ENCODE measurements at places on chromosomes 7 and 10.

- no peak for DNase-seq
These were observed 4.9 kb downstream of the ZNF277 start for GRCh38 chr7:112211348-112211907.

DNA sequence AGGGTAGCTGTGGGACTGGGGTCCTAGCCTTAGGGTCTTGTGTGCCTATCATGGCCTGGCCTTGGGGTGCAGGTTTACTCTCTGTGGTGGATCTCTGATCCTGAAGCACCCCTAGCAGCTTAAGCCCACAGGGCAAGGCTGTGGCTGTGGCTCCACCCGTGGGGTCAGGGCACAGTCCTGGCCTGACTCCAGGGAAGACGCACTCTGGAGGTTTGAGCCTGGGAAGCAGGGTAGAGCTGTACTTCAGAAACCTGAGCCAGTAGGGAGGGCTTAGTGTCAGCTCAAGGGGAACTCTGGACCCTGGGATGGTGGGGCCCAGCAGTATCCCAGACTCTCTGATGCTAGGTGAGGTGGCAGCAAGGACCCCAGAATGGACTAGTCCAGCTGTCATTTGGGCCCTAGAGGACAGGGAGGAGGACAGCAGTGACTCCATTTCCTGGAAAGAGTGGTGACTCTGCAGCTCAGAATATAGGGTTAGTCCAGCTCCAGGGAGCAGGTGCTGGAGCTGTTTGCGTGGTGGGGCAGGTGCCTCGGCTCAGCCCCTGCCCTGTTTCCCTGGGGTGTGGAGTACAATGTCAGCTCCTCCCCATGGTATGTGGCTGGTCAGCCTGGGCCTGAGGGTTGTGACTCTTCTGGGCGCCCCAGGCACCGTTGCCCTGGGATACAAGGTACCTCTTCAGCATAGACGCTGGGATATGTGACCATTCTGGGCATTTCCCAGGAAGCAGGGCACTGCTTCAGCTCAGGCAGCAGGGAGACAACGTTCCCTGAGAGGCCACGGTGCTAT, 15.8 kb downstream of the GTPBP4 start:
- DNase-seq = no peak

DNA sequence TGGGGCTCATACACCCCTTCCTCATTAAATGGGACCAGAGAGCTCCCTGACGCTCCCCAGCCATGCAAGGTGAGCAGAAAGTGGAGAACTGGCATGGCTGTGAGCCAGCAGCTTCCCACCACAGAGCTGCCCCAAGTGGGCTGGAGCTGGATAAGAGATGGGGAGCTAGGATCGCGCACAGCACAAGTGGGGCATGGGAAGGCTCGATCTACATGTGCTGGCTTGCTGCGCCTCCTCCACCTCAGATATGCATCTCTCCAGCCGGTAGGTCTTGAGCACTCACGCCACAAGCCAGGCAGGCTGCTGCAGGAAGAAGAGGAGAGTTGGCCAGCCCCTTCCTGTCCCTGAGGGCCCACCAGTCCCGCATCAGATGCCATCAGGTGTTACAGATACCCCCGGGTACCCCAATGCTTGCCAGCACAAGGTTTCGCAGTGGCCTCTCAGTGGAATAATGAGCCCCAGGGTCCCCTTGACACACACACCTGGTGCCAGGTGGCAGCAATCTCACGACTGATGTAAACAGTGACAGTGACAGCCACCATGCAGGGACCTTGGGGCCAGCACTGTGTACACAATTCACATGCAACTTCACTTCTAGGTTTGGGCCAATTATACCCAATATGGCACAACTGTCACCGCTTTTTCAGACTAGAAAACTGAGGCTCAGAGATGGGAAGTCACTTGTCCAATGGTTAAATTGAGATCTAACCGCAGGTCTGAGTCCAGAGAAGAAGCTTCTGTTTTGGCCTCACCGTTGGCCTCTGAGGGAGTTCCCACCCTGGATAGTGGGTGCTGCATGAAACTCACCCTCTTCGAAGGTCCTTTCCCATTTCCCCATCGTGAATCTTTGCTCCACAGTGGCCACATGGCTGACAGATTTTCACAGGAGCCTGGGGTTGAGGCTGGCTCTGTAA, 79.3 kb downstream of the OAT start:
- no peak for DNase-seq

DNA sequence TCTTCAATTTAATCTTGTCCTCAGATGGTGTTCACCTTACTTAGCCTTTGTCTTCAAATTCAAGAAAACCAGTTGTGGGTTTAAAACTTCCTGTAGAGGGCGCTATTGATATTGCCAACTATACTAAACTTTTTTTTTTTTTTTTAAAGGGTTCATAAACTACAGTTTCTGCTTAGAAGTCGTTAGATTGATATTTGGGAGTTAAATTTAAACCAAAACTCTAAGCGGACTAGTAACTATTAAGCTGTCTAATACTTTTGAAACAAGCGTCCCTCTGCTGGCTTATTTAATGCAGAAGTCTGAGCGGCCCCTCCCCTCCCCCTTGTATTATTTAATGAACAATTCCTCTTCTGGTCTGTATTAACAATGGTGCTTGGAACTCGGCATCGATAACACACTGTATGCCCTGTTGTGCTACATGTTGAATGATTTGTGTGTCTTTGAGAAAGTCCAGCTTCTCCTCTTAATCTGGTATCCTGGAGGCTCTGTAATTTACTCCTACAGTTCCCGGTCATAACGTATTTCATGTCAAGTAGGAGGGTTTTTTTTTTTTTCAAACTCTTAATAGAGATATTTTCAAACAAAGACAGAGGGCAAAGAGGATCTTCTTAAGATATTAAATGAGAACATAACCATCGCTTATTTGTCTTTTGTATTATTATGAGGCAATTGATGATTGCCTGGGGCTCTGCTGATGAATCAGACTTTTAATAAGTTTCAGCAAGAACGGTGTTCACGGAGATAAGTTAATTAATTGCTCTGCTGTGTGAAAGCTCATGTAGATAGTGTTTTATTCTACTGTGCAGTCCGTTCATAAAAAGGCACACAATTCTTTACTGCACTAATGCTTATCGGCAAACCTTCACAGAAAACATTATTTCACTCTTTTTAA, 22.6 kb upstream of the CREB5 start:
- DNase-seq = peak; percentile 65

DNA sequence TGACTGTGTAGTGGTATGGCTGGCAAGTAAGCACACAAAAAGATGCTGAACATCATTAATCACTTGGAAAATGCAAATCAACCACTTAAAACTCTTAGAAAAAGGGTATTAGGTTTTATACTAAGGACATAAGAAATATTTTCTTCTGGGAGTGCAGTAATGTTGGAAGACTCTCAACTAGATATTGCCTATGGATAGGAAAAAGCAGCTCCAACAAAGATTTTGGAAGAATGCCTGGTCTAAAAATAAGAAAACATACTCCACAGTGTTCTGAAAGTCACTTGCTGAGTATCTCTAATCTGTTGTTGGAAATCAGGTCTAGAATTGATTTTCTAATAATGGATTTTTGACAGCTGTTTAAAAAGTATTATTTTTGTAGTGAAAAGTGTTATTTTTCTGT, 50.8 kb upstream of the PHYHIPL start:
- no peak for DNase-seq

DNA sequence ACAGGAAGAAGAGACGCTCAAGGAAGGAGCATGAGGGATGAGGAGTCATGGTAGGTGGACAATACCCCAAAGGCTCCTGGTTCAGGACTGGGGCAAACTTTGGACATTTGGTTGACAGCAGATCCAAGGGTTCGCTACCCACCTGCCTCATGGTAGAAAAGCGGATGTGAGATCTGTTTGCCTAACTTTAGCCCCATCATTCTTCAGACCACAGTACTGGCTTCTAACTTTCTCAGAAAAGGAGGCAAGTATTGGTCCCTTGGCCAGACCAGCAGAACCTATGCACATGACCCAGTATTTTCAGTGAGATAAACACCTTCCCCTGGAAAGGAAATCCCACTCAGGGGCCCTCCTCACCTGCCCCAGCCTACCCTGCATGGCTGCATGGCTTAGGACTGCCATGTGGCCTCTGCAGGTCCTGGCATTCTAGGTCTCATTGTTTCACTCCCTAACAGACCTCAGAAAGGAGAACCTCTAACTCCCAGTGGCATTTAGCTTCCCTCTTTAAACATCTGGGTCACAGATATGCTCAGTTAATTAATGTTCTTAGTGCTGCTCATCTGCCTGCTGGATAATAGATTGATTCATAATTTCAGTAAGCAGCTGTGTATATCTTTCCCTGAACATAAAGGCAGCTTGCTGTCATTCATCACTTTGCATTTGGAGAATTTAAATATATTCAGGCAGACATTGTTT, 574.1 kb downstream of the GALNT17 start:
- no peak for DNase-seq

DNA sequence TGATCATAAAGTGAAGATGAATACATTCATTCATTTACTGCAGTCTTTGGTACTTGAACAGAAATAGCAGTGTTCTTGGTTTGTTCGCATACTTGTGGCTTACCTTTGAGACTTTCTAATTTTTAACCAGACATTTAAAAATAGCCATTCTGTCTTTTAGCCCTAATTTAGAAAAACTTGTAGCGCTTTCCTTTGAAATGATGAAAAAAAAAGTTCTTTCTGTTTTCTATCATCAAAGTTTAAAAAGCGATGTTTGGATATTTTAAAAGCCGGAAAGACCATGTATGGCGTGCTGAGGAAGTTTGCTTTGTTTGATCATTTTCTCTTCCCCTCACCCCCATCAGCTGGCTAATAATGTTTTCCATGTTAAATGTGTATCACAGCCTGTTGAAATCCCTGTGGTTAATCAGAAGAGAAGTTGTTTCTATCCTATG, 116.3 kb downstream of the CUX1 start:
- DNase-seq = no peak

- no peak for DNase-seq
These were observed 298.7 kb downstream of the LRRTM3 start for GRCh38 chr10:67224553-67224952.

GRCh38 chr10:122505011-122505410, 43.7 kb downstream of the HTRA1 start:
- no peak for DNase-seq

GRCh38 chr7:20797462-20798080, 10.9 kb upstream of the SP8 start:
- DNase-seq = no peak

DNA sequence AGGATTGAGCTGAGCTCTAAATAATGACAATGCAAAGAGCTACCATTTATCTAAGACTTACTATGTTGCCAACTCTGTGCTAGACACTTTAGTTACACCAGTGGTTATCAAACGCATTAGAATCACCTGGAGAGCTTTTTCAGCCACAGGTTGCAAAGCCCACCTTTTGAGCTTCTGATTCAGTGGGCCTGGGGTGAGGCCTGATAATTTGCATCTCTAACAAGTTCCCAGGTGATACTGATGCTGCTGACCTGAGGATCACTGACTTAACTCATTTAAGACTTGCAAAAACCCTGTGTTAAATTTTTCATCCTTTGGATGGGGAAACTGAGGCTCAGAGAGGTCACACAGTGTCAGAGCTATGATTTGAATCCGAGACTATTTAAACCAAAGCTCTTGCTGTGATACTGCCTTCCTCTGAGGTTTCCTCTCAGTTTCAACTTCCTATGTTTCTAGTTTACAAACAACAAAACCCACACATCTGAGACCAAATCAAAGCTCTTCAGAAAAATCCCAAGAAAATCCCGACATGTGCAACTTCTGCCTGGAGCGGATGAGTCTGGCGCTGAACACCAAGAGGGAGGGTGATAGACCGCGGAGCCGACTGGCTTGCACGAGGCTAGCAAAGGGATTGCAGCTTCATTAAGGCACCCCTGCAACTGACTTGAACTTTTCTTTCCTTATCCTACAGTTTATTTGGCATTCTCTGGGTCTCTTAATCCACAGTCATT, 124.9 kb downstream of the CYP26A1 start:
- DNase-seq = no peak

GRCh38 chr10:114911052-114911711, 26.8 kb upstream of the TRUB1 start:
- DNase-seq = no peak
